CD4-positive, alpha-beta T cell treated with Interleukin-15 for 1 hour (primary cell): ENCODE measurements at places on chromosomes 6 and 20.

DNA sequence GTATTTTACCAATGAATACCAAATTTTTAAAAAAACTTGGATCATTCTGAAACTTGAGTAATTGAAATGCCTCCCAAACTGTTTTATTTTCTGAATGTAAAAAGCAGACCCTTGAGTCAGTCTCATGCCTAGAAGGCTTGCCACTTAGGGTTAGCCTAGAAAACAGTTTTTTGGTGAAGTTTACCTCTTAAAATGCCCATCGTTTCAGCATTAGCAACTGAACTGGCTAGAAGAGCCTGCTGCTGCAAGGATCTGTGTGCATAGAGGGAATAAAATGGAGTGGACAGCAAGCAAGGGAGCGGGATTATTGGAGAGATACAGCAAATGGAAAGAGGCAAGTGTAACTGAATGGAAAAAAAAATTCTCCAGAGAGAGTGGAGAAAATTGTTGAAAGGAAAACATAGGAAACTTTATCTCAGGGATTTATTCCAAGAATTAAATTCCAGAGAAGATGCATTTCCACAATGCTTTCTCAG, 40.1 kb downstream of the ADGRG6 start:
- DNase-seq: no peak

DNA sequence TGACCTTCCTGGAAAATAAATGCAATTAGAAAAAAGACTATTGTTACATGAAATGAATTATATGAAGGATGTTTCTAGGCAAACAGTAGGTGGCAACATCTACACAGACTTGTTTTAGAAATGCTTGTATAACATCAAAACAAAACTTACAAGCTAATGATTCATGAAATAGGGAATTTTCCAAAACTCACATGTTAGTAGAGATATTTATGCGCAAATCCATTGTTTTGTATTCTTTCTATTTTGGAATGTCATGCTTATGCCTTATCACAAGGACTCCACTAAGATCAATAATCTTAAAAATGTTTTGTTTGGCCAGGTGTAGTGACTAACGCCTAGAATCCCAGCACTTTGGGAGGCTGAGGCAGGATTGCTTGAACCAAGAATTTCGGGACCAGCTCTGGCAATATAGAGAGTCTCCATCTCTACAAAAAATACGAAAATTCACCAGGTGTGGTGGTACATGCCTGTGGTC, 32.3 kb upstream of the LGSN start:
- no peak for DNase-seq

DNA sequence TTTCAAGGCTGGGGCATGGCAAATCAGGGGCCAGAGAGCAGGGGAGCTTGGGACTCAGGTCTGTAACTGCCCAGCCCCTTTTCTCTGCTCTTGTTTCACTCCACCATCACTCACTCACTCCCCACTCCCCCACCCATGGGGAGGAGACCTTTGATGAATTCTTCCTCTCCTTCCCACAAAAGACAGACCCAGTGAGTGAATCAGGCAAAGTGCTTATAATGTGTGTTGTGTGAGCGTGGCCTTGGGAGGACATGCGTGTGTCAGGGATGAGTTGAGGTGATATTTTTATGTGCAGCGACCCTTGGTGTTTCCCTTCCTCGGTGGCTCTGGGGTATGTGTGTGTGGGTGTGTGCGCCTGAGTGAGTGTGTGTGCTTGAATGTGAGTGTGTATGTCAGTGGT, 1.0 kb upstream of the CUL9 start:
- DNase-seq: no peak

GRCh38 chr6:100796049-100796823, 84.9 kb downstream of the ASCC3 start:
- DNase-seq: no peak

DNA sequence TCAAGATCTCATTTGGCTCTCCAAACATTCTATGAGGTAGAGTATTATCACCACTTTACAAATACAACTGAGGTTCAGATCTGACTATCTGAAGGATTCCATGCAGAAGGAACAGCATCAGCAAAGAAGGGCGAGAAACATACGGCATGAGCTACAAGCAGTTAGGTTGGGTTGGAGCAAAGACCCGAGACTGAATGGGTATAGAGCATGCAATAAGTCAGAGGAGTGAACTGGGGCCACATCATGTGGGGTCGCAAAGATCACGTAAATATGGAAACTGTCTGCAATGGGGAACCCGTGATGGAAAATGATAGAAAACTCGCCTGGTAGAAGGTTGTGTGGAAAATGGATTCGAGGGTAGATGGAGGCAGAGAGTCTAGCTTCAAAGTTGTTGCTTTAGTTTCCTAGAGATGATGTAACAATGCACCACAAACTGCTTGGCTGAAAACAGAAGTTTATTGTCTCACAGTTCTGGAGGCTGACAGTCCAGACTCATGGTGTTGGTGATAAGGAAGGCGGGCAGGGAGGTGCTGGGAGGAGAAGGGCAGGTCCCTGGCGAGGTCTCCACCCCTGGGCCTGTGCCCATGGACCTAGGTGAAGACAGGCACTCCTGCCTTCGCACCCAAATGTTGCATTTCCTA, 44.3 kb upstream of the BCLAF1 start:
- no peak for DNase-seq

DNA sequence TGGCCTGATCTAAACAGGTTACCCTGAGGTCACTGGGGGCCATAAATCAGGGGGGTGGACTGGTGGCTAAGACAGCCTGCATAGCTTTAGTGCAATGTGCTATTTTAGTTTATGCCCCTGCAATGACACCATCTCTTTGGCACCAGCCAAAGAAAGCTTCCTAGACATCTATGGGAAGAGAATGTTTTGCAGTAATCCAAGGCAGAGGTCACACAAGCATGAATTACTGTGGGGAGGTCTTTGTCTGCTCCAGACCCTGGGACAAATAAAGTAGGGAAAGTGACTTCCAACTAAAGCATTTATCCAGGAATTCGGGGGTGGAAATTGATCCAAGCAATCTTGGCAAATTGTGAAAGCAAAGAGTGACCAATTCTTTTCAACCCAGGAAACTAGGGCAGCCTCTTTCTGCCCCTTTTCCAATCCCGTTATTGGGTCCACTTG, 5.3 kb downstream of the RIPOR2 start:
- no peak for DNase-seq

DNA sequence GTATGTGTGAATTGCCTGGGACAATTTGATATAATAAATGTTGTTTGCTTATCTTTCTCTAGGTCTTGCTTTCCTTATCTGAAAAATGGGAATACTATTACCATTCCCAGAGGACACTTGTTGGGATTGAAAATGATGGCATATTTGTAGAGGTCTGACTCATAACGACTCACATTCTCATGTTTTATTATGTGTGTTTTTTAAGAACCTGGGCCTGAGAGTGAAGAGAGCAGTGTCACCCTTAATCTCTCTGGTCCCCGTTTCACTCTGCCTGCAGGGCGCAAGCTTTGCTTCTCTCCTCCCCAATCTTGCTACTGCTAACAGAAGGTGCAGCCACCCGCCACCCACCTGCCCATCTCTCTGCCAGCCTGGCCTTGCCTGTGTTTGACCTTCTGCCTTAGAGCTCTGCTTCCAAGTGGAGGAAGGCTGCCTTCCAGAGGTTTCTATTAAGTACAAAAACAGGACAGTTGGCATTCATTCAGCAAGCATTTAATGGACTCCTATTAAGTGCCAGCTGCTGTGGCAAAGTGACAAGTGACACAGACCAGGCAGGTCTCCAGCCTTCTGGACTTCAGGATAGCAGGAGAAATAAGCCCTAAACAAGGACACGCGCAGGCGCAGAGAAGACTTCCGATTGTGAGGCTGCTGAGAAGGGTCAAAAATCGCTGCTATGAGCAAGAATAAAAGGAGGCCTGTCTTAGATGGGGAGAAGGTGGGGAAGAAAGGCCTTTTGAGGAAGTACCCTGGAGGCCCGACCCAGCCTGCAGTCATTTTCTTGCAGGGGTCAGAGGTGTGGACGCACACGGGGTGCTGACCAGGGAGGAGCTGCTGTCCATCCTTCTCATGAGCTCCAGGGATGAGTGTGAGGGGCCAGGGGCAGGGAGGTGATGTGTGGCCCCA, 112.5 kb downstream of the JPH2 start:
- no peak for DNase-seq

DNA sequence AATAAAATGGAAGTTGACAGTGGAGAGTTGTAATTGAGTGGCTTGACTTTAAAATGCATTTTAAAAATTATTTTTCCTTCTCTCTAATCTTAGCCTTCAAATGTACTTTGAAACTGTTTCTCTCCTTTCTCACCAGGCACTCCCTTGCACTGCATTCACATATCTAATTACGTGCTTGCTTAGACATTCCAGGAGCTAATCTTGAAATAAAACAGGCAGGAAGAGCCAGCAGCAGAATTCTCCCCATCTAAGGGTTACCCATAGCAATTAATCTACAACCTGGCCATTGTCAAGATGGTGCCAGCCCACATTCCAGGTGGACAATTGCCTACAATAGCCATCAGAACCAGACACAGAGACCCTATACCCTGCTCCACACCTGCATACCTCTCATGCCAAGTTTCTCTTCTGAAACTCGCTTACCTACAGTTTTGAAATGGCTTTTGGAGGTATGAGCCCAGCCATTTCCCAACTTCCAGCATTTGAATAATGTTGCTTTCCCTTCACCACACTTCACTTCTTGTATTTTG, 167.6 kb upstream of the GJE1 start:
- no peak for DNase-seq

GRCh38 chr20:31721408-31722256, 1.0 kb downstream of the BCL2L1 start:
- no peak for DNase-seq

GRCh38 chr20:38550274-38550673, 30.7 kb upstream of the ADIG start:
- no peak for DNase-seq

- DNase-seq: no peak
These were observed 72.4 kb downstream of the ASCC3 start for GRCh38 chr6:100808638-100809275.

DNA sequence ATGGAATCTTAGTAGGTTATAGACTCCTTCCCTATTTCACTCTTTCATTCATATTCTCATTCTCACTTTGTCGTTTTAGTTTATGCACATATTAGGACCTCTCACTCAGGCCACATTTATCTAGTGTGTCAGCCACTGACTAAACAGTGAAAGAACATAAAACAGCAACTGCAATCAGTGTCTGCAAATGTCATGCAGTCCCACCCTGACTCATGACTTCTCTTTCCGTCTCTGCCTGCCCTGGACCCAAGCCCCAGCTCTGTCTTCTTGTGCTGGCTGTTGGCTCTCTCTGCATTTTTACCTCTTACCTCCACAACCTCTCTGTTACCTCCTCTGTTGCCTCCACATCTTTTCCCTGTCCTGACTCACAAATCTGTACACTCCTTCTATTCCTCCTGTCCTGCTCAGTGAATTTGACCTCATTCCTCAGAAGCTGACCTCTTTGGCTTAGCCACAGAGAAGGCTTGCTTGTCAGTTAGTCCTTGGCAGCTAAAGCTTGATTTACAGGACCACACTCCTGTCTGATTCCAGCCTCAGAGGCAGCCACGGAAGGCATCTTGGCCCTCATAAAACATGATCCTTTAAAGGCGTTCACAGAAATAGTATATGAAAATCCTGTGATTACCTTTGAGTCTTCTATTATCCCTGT, 247.6 kb downstream of the PKHD1 start:
- no peak for DNase-seq

DNA sequence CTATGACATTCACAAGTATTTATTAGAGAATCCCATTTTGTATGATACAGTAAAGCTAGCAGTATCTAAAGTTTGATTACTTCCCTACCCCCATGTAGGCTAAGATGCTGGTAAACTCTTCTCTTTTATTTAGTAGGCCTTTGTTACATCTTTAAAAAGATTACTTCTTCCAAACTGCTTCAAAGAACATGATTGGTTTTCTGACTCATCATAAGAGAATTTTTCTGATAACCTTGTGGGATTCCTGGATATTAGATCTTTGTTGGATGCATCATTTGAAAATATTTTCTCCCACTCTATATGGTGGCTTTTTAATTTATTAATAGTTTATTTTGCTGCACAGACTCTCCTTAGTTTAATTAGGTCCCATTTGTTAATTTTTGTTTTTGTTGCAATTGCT, 898.3 kb upstream of the ADGRB3 start:
- DNase-seq: no peak

DNA sequence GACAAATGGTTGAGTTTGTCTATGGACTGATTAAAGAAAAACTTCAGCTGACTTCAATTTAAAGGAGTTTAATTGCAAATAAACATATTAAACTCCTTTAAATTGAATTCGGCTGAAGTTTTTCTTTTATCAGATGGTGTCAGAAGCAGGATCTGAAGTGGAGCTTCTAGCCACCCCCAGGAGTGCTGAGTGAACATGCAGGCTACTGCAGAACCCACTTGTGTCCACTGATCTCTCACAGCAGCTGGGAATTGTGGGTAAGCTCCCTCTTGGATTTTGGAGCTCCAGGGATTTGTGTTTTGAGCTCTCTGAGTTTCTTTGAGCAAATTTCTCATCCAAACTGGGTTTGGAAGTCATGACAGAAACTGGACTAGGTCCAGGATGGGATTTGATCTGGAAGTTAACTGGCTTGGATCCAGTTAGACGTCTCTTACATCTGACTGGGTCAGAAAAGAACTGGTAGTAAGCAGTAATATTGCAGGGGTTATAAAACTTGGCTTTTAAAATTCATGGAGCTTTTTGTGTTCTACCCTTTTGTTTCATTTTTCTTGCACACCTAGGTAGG, 95.8 kb upstream of the UST start:
- no peak for DNase-seq

DNA sequence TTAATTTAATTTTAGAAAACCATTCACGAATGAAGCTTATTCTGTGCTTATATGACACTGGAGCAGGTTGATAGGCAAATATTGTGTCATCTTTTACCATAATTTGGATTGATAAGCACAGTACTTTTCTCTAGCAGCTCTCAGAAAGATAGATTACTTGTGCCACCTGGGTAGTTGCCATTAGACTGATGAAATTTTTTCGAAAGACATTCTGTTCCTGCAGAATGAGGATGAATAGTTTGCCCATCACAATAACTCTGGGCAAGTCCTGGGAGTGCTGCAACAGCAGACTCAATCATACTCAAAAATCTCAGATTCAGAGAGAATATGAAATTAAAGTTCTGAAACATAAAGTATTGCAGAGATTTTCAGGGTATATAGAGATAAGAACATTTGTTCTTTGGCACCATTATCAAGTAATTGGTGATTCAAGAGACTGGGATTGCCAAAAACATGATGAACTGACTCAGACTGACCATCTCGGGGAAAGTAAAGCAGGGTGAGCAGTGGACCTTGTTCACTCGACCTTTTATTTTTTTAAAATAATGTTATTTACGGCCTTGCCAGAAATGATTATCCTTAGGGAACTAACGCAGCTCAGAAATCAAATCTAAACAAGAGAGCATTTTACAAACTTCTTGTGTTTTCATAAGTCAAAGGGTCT, 65.8 kb upstream of the PTCHD4 start:
- DNase-seq: no peak
